ENCODE measurements at places on chromosomes 4 and X.

GRCh38 chrX:137032341-137032694, 1.5 kb downstream of the GPR101 start:
- no peak for DNase-seq

GRCh38 chr4:168076989-168077725, 15.2 kb upstream of the ANXA10 start:
- peak; percentile 37 for DNase-seq

DNA sequence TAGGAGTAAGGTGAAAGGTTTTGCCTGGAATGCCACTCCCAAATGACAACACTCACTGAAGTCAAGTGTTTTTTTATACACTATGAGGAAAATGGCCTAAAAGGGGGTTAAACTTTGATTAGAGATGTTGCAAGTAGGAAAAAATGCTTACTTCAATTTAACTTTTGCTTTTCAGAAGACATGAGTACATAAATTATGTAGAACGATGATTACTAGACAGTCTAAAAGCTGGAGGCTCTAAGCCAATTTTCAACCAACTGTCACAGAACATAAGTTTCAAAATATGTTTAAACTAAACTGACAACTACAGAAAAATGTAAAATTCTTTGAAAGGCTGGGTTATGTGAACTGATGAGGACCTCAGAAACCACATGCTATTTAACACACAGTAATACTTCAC, 83.4 kb downstream of the SHISA3 start:
- no peak for DNase-seq

- DNase-seq, result no peak
Observed at GRCh38 chr4:81256059-81256970, 41.3 kb upstream of the PRKG2 start.

- no peak for DNase-seq
Observed at GRCh38 chr4:128880662-128881061, 71.2 kb downstream of the JADE1 start.

GRCh38 chr4:72568959-72569718, at the start of gene ADAMTS3:
Gene ADAMTS3 (minus strand): TSS chr4:72569221. CDS start chr4:72568762, 459 bp downstream.
- DNase-seq, result no peak
